GM12892 (cell line): ENCODE measurements at places on chromosomes 1 and 21.

DNA sequence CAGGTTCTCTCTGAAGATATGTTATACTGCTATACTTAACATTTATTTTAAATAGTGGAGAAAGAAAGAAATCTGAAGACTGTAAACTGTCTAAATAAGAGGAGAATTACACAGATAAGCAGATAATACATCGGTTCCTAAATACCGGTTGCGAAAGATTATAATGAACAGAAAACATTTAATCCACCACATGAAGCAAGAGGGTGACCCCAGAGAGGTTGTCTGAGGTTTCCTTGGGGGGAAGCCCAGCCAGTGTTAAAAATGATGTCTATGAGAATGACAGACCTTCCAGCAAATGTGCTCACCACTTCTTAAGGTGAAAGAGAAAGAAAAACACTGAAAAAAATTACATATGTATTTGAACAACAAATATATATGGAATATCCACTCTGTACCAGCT is 356.4 kb upstream of the KAZN start:
- no peak for DNase-seq

DNA sequence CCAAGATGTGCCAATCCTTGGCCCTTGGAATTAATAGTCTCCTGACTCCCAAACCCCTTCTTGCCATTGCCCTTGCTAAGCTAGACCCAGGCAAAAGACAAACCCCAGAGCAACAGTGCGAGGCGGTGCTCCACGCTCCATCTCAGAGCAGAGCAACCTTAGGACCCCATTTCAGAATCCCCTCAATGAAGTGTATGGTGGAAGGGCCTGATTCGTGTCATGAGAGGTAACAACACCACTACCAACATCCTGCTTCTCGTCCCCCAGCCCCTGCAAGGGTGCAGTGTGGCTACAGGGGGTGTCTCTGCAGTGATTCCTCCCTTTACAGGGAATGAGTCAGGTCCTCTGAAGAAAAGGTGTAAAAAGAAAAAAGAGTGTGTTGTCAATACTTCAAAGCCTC is 103.9 kb upstream of the IRF2BP2 start:
- no peak for DNase-seq

GRCh38 chr1:8302081-8302956 is 15.6 kb upstream of the SLC45A1 start:
- no peak for DNase-seq

DNA sequence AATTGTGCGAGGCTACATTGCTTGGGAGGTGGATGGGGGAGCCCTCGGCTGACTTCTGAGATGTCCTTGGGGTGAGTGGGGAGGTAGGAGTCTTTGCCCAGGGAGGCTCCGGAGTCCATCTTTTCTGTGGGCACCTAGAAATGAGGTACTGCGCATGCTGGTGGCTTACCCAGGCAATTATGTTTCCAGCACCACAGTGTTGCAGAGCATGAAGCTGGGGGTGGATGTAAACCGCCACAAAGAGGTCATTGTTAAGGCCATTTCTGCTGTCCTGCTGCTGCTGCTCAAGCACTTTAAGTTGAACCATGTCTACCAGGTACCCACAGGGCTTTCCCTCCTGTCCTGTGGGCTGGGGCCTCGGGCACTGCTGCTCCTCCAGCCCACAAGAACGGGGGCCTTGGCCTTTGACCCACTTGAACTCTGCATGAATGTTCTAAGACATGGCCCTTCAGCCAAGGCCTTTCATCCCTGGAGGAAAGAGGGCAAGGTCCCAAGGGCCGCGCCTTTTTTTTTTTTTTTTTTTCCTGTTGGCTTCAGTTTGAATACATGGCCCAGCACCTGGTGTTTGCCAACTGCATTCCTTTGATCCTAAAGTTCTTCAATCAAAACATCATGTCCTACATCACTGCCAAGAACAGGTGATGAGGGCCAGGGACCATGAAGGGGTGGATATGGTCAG is 14.6 kb downstream of the STRIP1 start:
- DNase-seq = no peak

- DNase-seq = no peak
Measured at GRCh38 chr1:201444792-201445191, 23.3 kb upstream of the TNNI1 start.

- no peak for DNase-seq
Measured at GRCh38 chr1:60903591-60903990, 178.8 kb upstream of the NFIA start.

DNA sequence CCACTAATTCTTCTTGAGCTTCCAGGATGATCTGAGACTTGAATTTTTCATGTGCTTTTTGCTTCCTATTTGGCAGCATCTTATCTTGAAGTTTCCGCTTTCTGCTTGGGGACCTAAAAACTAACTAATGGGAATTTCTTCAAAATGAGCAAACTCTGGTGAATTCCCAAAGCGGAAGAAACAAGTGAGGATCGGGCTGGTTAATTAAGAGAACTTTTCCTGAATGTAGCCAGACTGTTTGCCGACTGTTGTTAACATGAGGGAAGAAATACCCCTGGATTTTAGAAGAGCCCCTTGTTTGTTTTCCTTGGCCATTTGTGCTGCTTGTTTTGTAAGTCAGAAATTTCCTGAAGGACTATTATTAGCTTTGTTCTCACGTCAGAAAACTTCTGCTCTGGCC is 6.1 kb upstream of the SELE start:
- DNase-seq = no peak

GRCh38 chr1:7076572-7076971 is 291.3 kb downstream of the CAMTA1 start:
- no peak for DNase-seq

DNA sequence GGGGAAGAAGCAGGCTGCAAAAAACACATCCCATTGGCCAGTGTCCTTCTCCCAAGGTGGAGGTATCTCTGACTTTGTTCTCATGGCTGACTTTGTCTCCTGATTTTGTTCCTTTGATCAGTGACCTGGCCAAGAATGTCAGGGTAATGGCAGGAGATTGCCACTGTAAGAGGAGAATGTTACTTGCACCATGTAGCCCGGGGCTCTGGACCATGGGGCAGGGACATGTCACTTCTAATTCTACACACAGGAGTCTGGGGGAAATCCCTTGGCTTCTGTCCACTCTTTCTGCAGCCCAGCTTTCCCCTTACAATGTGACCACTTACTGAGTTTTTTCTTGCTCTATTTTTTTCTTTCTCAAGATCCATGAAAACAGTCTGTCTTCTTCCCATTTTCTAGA is 87.7 kb upstream of the LRRN2 start:
- no peak for DNase-seq

GRCh38 chr1:185931438-185931837 is 197.2 kb downstream of the HMCN1 start:
- DNase-seq = no peak

DNA sequence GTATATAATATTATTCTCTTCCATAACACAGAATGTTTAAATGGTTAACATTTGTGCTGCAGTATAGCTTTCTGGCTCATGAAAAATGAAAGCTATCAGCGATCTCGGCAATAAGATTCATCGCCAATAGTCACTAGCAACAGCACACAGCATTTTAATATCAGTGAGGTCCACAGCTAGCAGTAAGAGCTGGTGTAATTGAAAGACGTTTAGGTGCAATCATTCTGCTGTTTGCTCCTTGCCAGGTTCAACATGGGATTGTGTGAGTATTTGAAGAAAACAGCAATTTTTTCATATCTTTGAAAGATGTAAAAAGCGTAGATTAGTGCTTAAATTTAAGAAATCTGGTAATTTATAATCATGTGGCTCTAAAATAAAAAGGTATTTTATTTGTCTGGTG is 20.1 kb downstream of the PRKACB start:
- no peak for DNase-seq

- no peak for DNase-seq
Measured at GRCh38 chr21:40512590-40512989, 334.4 kb downstream of the DSCAM start.

- no peak for DNase-seq
Measured at GRCh38 chr1:46043458-46044017, 88.9 kb downstream of the PIK3R3 start.

DNA sequence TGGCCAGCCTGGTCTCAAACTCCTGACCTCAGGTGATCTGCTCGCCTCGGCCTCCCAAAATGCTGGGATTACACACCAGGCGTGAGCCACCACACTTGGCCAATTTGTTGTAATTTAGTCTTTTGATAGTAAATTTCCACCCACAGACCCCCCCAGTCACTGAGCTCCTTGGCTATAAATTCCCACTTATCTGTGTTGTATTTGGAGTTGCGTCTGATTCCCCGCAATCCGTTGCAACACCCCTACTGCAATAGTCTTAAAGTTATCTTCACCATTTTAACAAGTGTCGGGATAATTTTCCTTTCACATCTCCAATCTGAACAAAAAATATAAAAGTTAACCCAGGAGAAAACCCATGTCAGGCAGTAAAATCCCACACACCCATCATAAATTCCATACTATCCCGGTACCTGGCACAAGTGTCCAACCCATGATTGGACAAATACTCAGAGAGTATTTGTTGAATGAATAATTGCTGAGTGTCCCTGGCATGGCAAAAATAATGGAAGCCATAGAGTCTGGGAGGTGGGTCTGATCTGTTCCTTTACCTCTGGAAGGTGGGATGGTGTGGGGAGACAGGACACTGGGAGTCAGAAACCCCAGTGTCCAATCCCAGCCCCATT is 9.3 kb upstream of the CNR2 start:
- DNase-seq = no peak

DNA sequence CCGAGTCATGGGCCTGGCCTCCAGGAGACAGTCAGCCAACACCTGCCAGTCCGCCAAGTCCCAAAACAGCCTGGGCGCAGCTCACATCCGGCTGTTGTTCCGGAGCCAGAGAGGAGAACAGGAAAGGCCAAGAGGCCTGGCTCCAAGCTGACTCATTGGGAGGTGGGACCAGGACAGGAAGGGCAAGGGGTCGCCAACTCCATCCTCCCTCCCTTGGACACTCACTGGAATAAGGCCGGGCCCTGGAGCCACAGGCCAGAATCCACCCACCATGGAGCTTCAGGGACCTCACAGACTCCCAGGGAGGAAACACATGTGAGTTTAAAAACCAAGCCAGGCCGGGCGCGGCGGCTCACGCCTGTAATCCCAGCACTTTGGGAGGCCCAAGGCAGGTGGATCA is 25.1 kb upstream of the CLIC4 start:
- DNase-seq = no peak

GRCh38 chr1:147892731-147893214 is 9.8 kb upstream of the GJA8 start:
- DNase-seq = no peak

DNA sequence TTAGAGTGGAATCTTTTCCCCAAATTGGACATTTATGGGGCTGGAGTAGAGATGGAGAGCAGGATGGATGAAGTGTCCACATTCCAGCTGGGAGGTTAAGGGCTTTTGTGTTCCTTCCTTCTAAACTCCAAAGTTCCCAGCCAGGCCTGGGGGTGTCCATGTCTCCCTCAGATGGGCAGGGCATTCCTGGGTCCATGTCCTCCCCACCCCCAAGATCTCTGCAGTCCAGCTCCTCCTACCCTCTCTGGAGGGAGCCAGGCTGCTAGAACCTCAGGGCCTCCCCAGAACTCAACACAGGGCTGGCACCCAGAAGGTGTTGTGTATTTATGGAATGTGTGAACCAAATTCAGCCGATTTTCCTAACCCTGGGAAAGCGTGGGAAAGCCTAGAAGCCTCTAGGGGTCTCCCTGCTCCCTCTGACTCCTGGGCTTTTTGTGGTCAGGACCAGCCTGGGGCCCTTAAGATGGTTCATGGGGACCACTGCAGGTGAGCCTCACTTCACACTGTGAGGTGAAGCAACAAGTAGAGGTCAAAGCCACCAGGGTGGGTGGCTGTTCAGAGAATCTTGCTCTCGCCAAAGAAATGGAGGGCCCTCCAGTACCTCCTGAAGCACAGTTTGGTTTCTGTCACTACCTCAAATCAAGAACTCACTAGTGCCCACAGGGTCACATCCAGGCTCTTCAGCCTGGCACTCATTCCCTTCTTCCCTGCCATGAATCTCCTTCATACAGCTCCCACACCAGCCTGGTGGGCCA is 54.8 kb downstream of the GLIS1 start:
- DNase-seq = no peak

- no peak for DNase-seq
Measured at GRCh38 chr1:30108186-30108585, 615.2 kb downstream of the MATN1 start.

DNA sequence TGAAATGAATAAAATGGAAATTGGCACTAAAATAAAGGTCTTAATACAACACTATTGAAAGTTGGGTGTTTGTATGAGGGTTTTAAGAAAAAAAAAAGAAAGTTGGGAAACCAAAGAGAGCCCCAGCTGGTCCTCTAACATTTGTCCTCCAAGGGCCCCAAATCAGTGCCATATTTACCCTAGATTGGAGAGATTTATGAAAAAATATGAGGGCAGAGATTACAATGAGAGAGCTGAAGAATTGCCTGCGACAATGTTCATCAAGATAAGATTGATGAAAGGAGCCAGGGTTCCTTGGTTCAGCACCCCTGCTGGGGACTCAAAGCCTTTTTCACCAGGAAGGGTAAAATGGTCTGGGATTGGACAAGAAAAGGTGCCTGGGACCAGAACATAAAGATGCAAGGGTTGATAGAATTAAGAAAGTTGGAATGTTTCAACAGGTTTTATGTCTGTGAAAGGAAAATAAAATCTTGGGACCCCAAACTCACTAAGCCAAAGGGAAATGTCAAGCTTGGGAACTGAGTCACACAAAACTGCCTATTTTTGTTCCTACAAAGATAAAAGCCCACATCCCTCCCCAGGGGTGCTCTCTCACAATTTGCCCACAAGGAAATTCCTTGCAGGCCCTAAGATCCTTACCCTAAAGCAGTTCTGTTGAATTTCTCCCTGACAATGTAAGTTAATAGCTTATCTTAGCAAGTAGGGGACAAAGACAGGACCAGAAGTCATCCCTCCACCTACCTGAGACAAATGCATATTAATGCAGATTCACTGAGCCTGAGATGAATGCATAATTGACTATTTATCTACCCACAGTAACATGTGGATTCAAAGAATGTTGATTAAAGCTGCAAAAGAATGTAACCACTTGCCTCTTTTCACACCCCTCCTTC is 26.8 kb downstream of the CBR1 start:
- DNase-seq = no peak

- DNase-seq = no peak
Measured at GRCh38 chr21:42069843-42070242, 1.3 kb upstream of the UMODL1 start.

DNA sequence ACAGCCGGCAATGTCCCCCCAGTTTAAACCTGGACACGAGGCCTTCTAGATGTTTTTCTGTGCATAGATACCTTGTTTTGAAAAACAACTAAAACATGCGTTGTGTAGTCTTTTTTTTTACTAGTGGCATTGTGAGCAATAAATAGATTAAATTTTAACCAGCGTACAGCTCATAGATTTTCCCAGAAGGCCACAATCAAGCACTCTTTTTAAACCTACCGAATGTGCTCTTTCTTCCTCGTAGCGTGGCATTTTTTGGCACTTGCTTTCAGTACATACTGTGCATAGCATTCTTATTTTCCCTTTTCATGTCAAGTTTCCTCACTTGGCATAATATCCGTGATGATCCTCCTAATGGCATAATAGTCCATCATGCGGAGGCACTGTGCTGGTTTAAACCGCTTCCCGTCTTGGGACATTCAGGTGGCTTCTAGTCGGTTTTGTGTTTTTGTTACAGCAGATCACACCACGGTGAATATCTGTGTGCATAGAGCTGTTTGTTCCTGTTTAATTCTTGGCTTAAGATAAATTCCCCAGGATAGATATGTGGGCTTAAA is 95.3 kb downstream of the PDE9A start:
- DNase-seq = no peak
